ENCODE measurements at places on chromosomes 4 and X.
A peak's percentile ranks its signal among the peaks of the same experiment; 100 is the strongest.

DNA sequence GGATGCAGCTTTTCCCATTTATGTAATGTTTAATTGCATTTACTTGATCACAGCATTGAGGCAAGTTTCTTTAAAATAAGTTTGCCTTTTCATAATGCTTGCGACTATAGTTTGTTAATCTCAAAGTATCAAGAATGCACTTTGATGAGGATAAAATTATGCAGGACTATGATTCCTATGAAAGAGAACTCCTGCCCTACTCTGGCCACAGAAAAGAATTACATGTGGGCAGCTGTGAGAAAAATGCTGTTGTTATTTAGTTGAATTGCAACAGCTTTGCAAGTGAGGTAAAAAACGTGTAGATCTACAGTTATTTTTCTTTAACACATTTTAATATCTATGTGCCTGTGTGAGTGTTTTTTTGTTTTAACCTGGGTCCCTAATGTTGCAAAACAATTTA is 12.5 kb upstream of the OSTC start:
- no peak for DNase-seq

DNA sequence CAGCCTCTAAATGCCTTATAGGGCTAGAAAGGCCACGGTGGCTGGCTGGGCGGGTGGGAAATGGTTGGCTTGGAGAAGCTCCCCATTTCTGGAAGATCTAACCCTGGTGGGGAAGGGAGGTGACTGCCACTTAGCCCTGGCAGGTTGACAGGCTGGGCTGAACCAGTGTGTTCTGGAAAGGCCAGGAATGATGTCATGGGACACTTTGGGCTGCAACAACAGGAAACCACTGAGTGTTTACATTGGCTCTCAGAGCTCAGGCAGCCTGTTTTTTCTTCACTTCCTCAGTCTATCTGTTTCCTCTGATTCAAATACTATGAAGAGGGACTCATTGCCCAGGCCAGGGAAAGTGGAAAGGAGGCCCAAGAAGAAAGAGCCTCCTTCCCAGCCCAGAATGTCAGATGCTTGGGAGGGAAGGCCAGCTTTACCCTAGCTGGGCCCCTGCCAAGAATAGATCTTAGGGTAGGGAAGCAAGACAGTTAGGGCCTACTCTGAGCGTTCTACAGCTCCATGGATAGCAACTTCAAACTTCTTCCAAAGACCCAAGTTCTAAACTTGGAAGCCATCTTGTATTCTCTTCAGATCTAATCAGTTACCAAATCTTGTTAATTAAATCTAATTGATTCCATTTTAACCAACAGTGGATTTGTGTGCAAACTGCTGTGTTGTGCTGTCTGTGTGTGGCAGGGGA is 65.8 kb upstream of the MSN start:
- DNase-seq = peak; percentile 32

DNA sequence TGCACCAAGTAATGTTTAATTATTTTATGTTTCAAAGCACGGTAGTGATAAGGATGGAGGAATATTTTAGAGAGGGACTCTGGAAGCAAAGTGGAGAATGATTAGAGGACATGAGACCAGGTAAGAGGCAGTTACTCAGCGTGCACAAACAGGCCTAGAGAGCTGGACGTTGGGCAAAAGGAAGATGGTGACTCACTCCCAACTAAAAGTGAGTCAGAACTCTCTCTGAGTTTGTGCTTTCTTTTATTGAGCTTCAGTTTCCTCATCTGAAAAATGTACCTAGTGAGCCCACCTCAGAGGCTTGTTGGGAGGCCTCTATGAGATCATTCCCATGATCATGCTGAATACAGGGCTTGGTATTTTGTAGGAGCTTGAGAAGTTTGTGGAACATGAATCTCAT is 1.6 kb upstream of the ZC4H2 start:
- no peak for DNase-seq

DNA sequence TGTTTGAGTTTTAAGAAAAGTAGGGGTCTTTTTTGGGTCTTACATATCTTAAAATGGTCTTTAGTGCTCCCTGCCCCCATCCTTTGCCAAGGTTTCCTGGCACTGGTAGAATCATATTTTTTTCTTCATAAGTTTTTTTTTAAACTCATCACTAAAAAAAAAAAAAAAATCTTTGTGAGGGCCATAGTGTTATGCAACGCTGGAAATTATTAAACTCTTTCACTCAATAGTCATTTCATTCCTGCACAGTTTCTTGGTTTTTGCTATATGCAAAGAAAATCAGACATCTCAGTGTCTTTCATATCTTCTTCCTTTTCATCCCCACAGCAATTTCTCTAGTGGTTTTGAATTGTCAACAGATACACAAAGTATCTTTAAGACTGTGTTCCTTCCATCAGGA is 95.6 kb downstream of the TMA16 start:
- DNase-seq = no peak

DNA sequence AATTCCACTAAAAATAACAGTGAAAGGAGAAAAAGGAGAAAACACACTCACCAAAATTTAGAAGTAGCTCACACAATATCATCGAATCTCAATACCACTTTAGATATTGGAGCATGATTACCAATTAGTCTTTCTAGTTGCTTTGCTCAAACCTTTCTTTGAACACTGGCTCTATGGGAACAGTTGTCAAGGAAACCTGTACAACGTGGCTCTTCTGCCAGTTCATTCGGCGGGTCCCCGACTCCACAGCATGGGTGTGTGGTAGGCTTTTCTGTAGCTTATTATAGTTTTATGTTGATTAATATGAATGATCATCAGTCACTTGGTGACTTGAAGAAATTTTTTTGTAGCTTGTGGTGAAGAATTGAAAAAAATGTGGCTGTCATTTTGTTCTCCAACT is 50.2 kb upstream of the TMEM150C start:
- no peak for DNase-seq

DNA sequence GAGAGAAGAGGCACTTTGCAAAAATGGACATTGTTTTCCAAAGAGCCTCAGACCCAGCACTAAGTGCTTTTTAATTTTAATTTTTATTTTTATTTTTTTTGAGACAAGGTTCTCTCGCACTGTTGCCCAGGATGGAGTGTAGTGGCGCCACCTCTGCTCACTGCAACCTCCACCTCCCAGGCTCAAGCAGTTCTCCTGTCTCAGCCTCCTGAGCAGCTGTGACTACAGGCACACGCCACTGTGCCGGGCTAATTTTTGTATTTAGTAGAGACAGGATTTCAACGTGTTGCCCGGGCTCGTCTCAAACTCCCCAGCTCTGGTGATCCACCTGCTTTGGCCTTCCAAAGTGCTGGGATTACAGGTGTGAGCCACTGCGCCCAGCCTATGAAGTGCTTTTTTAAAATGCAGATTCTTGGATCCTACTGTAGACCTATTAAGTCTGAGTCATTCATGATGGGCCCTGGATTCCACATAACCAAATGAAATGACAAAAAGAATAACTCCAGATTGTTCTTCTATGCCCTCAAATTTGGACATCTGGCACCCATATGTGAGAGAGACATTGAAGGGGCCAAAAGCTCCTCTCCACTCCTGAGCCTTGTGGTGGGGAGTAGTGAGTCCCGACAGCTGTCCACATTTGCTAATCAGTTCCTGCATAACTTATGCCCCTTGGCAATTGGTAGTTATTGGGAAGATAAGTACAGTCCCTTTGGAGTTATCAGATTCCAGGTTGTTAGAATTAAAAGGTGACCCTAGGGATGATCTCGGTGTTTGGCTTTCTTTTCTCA is 3.6 kb downstream of the NOCT start:
- DNase-seq = peak; percentile 89

DNA sequence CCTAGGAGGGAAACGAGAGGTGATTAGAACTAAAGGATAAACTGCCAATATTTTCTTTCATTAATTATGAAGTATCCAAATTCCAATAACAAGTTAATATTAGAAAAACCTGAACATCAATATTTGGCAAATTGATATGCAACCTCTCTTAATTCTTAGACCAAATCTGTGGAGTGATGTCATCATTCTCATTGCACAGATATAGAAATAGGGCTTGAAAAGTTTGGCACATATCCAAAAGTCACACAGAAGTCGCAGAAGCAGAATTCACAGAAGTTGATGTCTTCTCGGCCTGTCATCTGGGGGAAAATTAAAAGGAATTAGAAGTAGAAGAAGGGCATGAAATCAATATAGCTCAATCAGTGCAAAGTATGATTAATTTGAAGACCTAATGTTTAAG is 36.9 kb downstream of the ENPEP start:
- DNase-seq = no peak
